ENCODE measurements at places on chromosomes 5 and 9. TPM values are rescaled to one million over a fixed set of nuclear protein-coding genes. Genes with fewer than 3 reads are reported as not detected.

GRCh38 chr9:21837501-21837900 is 35.1 kb downstream of the MTAP start:
- no peak for DNase-seq
- H3K4me3 ChIP-seq, result no peak overlapping the region
- H3K36me3 ChIP-seq, result peaks cover 36% of the 10 kb centered on the region

GRCh38 chr5:130323804-130324454 is 419.7 kb downstream of the CHSY3 start:
- no peaks in the 10 kb centered on the region for H3K27me3 ChIP-seq
- no peaks in the 10 kb centered on the region for H3K4me1 ChIP-seq
- no peak for DNase-seq
- no peak overlapping the region for H3K4me3 ChIP-seq
- no peak overlapping the region for H3K27ac ChIP-seq

DNA sequence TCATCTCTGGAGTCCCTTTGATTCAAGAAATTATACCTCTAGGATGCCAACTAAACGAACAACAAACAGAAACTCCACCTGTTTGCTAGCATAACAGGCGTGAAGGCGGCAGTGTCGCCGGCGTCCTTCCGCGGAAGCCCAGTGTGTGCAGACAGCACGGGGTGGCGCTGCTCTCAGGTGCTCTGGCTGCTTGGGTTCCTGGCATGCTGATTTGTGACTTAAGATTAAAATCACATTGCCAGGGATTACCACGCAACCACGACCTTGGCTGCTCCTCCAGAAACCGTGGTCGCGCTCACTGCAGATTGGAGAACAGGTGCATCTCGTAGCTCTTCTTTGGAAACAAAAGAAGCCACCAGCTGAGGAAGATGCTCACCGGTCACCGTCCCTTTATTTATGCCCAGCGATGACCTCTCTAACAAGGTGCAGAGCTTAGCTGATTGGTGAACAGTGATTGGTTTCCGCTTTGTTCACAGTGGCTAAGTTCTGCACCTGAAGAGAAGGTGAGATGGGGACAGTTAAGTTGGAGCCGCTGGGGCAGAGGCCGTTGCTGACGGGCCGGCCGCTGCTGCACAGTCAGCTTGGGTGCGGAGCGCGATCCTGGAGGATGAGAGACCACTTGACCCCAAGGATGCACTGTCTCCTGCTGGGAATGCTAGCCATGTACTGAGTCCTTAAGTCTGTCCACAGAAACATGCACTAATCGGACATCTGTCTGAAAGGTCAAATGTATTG is 232.3 kb downstream of the FANCC start:
- 0 out of 2 replicates have a peak, but pooled peaks cover 14% of the 10 kb centered on the region for H3K4me1 ChIP-seq
- DNase-seq, result no peak
- no peak overlapping the region for H3K27ac ChIP-seq
- no peak overlapping the region for H3K4me3 ChIP-seq
- H3K27me3 ChIP-seq, result no peaks in the 10 kb centered on the region
- H3K36me3 ChIP-seq, result peaks cover 86% of the 10 kb centered on the region

DNA sequence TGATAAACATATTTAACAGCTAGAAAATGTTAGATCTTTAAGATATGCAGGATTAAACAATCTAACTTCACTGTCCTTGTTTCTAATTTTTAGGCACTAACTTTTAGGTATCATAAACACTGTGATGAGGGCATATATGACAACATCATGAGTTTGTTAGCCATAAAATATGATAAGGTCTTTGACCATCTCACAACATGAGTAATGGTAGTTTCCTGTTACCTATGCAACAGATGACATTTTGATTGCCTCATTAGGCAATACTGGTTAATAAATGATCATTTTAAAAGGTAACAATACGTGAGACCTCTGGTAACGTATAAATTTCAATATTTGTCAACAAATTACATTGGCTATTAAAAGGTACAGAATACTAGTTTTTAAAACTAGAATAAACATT is 613.5 kb downstream of the PDE4D start:
- H3K27ac ChIP-seq, result no peak overlapping the region
- H3K4me1 ChIP-seq, result peaks cover 2% of the 10 kb centered on the region
- H3K27me3 ChIP-seq, result no peaks in the 10 kb centered on the region
- no peaks in the 10 kb centered on the region for H3K36me3 ChIP-seq
- H3K4me3 ChIP-seq, result no peak overlapping the region

GRCh38 chr5:65478336-65478735 is 3.4 kb downstream of the ADAMTS6 start:
- DNase-seq, result no peak
- H3K27ac ChIP-seq, result peak overlapping the region; percentile 96
- peaks cover 4% of the 10 kb centered on the region for H3K36me3 ChIP-seq
- peak overlapping the region; percentile 99 for H3K4me3 ChIP-seq
- H3K27me3 ChIP-seq, result no peaks in the 10 kb centered on the region

- no peak overlapping the region for H3K4me3 ChIP-seq
- no peaks in the 10 kb centered on the region for H3K27me3 ChIP-seq
- DNase-seq, result no peak
- no peak overlapping the region for H3K27ac ChIP-seq
- no peaks in the 10 kb centered on the region for H3K4me1 ChIP-seq
- H3K36me3 ChIP-seq, result peaks cover 17% of the 10 kb centered on the region
These were observed 28.7 kb downstream of the DIAPH1 start for GRCh38 chr5:141590127-141590526.

IL9 gene
- total RNA-seq, result not detected

GRXCR2 gene
- not detected for total RNA-seq

TMEM215 gene
- not detected for total RNA-seq

EMB gene
- total RNA-seq, result 0.22 TPM

DNA sequence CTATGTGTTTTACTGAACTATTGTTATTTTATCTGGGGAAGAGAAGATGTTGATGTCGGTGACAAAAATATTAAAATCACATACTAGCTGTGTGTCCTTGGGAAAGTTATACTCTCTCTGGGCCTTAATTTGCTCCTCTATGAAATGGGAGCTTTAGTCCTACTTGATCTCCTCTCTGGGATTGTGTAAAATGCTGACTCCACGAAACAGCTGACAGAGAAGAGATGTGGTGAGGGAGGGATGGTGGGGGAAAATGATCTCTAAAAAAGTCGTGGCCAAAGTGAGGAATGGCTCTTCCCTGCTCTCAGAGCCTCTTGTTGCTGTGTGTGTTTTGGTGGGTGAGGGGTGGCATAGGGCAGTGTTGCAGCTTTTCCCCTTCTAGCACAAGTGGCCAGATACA is 173.7 kb downstream of the MELK start:
- peaks cover 16% of the 10 kb centered on the region for H3K27me3 ChIP-seq
- no peaks in the 10 kb centered on the region for H3K4me1 ChIP-seq
- DNase-seq, result no peak

GRCh38 chr5:180525399-180525798 is 31.2 kb downstream of the CNOT6 start:
- H3K27me3 ChIP-seq, result no peaks in the 10 kb centered on the region
- DNase-seq, result no peak
- H3K4me1 ChIP-seq, result peaks cover 10% of the 10 kb centered on the region
- no peaks in the 10 kb centered on the region for H3K36me3 ChIP-seq

DNA sequence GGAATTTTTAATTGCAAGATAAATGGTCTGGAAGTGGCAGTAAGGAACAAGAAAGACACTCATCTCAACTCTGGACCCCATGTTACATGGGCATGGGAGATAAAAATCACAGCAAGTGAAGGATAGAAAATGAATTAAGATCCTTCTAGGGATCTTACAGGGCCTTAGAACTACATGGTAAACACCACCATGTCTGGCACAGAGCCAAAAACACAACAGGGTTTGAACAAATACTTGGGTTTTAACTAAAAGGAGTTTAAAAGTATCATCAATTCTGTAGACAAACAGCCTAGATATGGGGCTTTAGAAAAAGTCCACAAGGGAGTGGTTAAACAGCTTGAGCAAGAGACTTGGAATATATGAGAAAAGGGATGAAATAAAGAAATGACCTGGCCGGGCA is 366.4 kb downstream of the ARL15 start:
- no peak overlapping the region for H3K27ac ChIP-seq
- no peaks in the 10 kb centered on the region for H3K36me3 ChIP-seq
- no peak for DNase-seq
- peaks cover 11% of the 10 kb centered on the region for H3K4me1 ChIP-seq
- H3K4me3 ChIP-seq, result no peak overlapping the region

FBP1 gene
- total RNA-seq, result not detected

CCDC183 gene
- 0.76 TPM for total RNA-seq

DNA sequence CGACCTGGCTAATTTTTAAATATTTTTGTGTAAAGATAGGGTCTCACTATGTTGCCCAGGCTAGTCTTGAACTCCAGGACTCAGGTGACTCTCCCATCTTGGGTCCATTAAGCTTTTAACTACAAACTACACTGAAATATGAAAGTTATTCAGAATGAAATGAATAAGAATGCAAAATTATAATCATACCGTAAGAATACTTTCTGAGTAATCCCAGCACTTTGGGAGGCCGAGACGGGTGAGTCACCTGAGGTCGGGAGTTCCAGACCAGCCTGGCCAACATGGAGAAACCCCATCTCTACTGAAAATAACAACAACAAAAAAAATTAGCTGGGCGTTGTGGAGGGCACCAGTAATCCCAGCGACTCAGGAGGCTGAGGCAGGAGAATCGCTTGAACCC is 1.1 kb upstream of the ORM1 start:
- H3K4me1 ChIP-seq, result 0 out of 2 replicates have a peak, but pooled peaks cover 7% of the 10 kb centered on the region
- no peak overlapping the region for H3K4me3 ChIP-seq
- DNase-seq, result peak; percentile 58
- no peaks in the 10 kb centered on the region for H3K36me3 ChIP-seq
- no peak overlapping the region for H3K27ac ChIP-seq
